Fibroblast of the aortic adventitia (primary cell): ENCODE measurements at places on chromosomes 13 and 19. TPM values are rescaled to one million over a fixed set of nuclear protein-coding genes. Genes with fewer than 3 reads are reported as not detected.

The LAIR2 gene
- not detected in 2 replicates for total RNA-seq

The USHBP1 gene
- not detected in 2 replicates for total RNA-seq

The C3 gene
- 93.5 and 1,485 TPM in 2 replicates for total RNA-seq

The SIGLEC14 gene
- not detected in 2 replicates for total RNA-seq

The SSC5D gene
- total RNA-seq = 10.7 and 18.7 TPM in 2 replicates

The RYR1 gene
- total RNA-seq = under 0.01 TPM in 1 of 2 replicates, not detected in the other

The NDFIP2 gene
- 10.3 and 41.0 TPM in 2 replicates for total RNA-seq

The RAB3A gene
- total RNA-seq = 2.8 TPM in 1 of 2 replicates, not detected in the other

The NLRP7 gene
- total RNA-seq = not detected in 2 replicates

The CPB2 gene
- not detected in 2 replicates for total RNA-seq

The SLC10A2 gene
- total RNA-seq = not detected in 2 replicates

The FGF22 gene
- 0.27 TPM in 1 of 2 replicates, not detected in the other for total RNA-seq

The RFPL4AL1 gene
- total RNA-seq = not detected in 2 replicates

The LHB gene
- not detected in 2 replicates for total RNA-seq

The APLP1 gene
- total RNA-seq = 4.1 and 8.6 TPM in 2 replicates

The ZNF563 gene
- 1.6 and 4.0 TPM in 2 replicates for total RNA-seq

The LGALS4 gene
- 0.82 TPM in 1 of 2 replicates, not detected in the other for total RNA-seq

The KLK3 gene
- total RNA-seq = not detected in 2 replicates

The APOE gene
- total RNA-seq = 1.6 and 309 TPM in 2 replicates

The ZNF574 gene
- 4.7 and 17.2 TPM in 2 replicates for total RNA-seq

The ZNF610 gene
- 1.7 and 2.3 TPM in 2 replicates for total RNA-seq

The TJP3 gene
- not detected in 2 replicates for total RNA-seq

The PLPP2 gene
- total RNA-seq = 15.7 and 16.6 TPM in 2 replicates

The PLIN5 gene
- 0.16 TPM in 1 of 2 replicates, not detected in the other for total RNA-seq

The METTL21C gene
- total RNA-seq = 1.8 TPM in 1 of 2 replicates, not detected in the other

The C19orf38 gene
- total RNA-seq = 0.41 and 0.81 TPM in 2 replicates

The ZNF560 gene
- total RNA-seq = 0.09 and 0.16 TPM in 2 replicates

The GJB6 gene
- total RNA-seq = not detected in 2 replicates

The DDA1 gene
- 2.9 and 20.2 TPM in 2 replicates for total RNA-seq

The CPT1C gene
- total RNA-seq = 23.4 and 39.4 TPM in 2 replicates

The OLFM2 gene
- total RNA-seq = 0.82 and 16.0 TPM in 2 replicates

The SPACA4 gene
- total RNA-seq = not detected in 2 replicates

The GPR183 gene
- not detected in 2 replicates for total RNA-seq

The PGLYRP1 gene
- total RNA-seq = not detected in 2 replicates

The ELSPBP1 gene
- not detected in 2 replicates for total RNA-seq

The ZNF791 gene
- total RNA-seq = 15.8 and 16.1 TPM in 2 replicates

The SHISA7 gene
- not detected in 2 replicates for total RNA-seq

The PTBP1 gene
- total RNA-seq = 30.9 and 121 TPM in 2 replicates
